Stimulated activated naive CD8-positive, alpha-beta T cell treated with anti-CD3 and anti-CD28 coated beads, Interleukin-15, Interleukin-2, amounts not matched to agents 100 U/mL and 50 U/mL, for 24 hours (primary cell): ENCODE measurements at places on chromosomes 13 and 19.

- DNase-seq = no peak
Measured at GRCh38 chr13:99813336-99814095, 158.1 kb downstream of the ZIC5 start.

- DNase-seq = peak; percentile 70
Measured at GRCh38 chr19:49875857-49876421, 1.2 kb downstream of the AKT1S1 start.

- DNase-seq = peak; percentile 52
Measured at GRCh38 chr19:4916292-4917082, 7.2 kb downstream of the UHRF1 start.

DNA sequence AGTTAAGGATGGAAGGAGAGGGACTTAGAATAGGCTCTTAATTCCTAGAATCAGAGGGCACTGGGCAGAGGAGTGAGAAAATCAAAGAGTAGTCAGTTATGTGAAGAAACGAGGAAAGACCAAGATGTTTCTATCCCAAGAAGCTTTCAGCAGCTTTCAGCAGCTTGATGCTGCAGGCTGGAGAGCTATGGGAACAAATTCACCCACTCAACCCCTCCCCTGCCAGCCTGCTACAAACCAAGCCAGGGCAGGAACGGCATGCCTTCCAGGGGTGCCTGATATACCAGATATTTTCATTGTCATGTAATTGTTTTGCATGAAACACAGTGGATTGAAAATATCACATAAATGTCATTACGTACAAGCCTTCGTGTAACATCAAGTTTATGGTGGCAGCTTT lies 262.2 kb downstream of the FGF14 start:
- no peak for DNase-seq

GRCh38 chr13:21445759-21446158 lies 13.3 kb downstream of the ZDHHC20 start:
- no peak for DNase-seq

GRCh38 chr13:44758630-44759383 lies 182.7 kb upstream of the TSC22D1 start:
- peak; percentile 27 for DNase-seq

- no peak for DNase-seq
Measured at GRCh38 chr13:37364956-37365355, 233.6 kb downstream of the POSTN start.

- no peak for DNase-seq
Measured at GRCh38 chr13:53060840-53061490, 32.4 kb downstream of the OLFM4 start.
